ENCODE measurements at places on chromosomes 16 and 17. TPM values are rescaled to one million over a fixed set of nuclear protein-coding genes. Genes with fewer than 3 reads are reported as not detected.

TBC1D3D gene
- 0.18 TPM for total RNA-seq

- H3K4me3 ChIP-seq, result no peak overlapping the region
- no peaks in the 10 kb centered on the region for H3K27me3 ChIP-seq
- no peak for DNase-seq
- no peak overlapping the region for H3K27ac ChIP-seq
Observed at GRCh38 chr16:88531931-88532433, 38.2 kb upstream of the ZC3H18 start.

GRCh38 chr16:71917900-71918299, 22.6 kb downstream of the IST1 start:
- no peaks in the 10 kb centered on the region for H3K27me3 ChIP-seq
- peaks cover 5% of the 10 kb centered on the region for H3K4me1 ChIP-seq
- H3K27ac ChIP-seq, result no peak overlapping the region
- H3K4me3 ChIP-seq, result no peak overlapping the region
- peaks cover 58% of the 10 kb centered on the region for H3K36me3 ChIP-seq
- no peak for DNase-seq

SLC38A8 gene
- not detected for total RNA-seq

GRCh38 chr17:17042851-17043460, 699 bp downstream of the MPRIP start:
- H3K36me3 ChIP-seq, result no peaks in the 10 kb centered on the region
- no peaks in the 10 kb centered on the region for H3K27me3 ChIP-seq
- DNase-seq, result peak; percentile 25
- H3K4me3 ChIP-seq, result peak overlapping the region; percentile 66
- H3K27ac ChIP-seq, result peak overlapping the region; percentile 83

GRCh38 chr17:68389041-68389440, 68.3 kb downstream of the WIPI1 start:
- H3K36me3 ChIP-seq, result no peaks in the 10 kb centered on the region
- H3K4me3 ChIP-seq, result no peak overlapping the region
- DNase-seq, result no peak
- no peaks in the 10 kb centered on the region for H3K27me3 ChIP-seq
- H3K27ac ChIP-seq, result no peak overlapping the region

MPV17L gene
- 1.0 TPM for total RNA-seq

DNA sequence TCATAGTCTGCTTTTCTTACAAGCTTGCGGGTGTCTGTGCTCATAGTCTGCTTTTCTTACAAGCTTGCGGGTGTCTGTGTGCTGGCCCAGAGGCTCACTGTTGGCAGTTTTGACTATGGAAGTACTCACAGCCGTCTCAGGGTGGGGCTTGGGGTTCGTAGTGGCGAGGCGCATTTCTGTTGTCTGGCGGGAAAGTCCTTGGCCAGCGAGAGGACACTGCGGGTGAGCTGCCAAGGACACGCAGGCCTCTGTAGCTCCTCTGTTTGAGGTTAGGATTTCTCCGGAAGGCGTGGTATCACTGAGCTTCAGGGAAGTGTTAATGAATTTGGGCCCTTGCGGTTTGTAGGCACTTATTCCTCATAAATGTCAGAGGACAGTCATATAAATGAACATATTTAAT, 13.5 kb downstream of the TBCD start:
- H3K4me1 ChIP-seq, result no peaks in the 10 kb centered on the region
- H3K36me3 ChIP-seq, result peaks cover 9% of the 10 kb centered on the region
- no peak for DNase-seq
- H3K27me3 ChIP-seq, result no peaks in the 10 kb centered on the region

QPRT gene
- 22.0 TPM for total RNA-seq

GRCh38 chr17:57178839-57179238, 77.5 kb upstream of the MSI2 start:
- no peaks in the 10 kb centered on the region for H3K36me3 ChIP-seq
- H3K4me1 ChIP-seq, result no peaks in the 10 kb centered on the region
- no peaks in the 10 kb centered on the region for H3K27me3 ChIP-seq
- no peak overlapping the region for H3K4me3 ChIP-seq
- H3K27ac ChIP-seq, result no peak overlapping the region
- DNase-seq, result no peak

HOXB5 gene
- 2.9 TPM for total RNA-seq

DPEP1 gene
- 8.9 TPM for total RNA-seq

DNA sequence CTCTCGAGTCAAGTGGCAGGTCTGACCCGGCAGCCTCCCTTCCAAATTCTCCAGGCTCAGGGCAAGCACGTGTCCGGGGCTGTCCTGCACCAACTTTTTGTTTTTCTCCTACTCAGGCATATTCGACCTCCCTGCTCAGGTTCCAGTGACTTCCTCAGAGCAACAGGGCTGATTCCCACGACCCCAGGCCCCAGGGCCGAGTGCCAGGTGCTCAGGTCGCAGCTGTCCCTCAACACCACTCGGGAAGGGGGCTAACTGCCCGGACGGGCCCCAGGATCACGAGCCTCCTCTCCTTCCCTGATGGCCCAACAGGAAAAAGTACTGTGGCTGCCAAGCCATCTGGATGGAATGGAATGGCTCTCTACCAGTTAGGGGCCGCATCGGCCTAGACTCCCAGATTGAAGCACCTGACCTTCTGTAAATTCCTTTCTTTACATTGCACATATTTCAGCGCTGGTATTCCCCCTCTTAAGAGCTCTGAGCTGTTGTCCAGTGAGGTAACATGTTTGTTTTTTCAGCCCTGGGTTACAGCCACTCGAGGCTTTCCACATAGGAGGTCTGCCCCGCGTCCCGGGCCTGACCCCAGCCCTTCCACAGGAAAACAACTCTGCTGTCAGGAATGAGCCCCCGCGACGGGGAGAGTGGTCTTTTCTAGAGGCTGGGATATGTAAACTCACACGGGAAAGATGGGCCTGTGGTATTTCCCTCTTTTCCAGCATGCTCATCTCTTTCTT, 25.0 kb downstream of the NXN start:
- peak overlapping the region; percentile 77 for H3K27ac ChIP-seq
- no peak overlapping the region for H3K4me3 ChIP-seq
- peak; percentile 69 for DNase-seq
- H3K4me1 ChIP-seq, result peaks cover 3% of the 10 kb centered on the region
